ENCODE measurements at places on chromosomes 7 and 10.

DNA sequence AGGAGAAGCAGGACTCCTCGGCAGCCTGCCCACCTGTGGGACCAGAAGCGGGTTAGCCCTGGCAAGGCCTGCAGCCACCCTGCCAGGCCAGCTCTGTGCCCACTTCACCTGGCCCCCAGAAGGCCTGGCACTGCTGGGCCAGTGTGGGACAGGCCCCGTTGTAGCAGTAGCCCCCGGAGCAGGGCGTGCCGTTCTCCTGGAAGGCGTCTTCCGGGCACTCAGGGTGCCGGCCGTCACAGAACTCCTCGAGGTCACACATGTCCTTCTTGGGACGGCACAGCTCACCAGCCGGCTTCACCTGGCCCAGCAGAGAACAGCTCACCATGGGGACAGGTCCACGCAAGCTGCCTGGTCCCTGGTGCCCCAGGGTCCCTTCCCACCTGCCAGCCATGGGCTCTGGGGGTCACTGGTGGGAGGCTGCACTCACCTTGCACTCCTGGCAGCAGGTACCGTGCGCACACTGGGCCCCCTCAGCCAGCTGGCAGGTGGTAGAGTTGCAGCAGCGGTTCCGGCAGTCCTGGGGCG is 5.8 kb downstream of the ADAM8 start:
- no peak for DNase-seq
- no peaks in the 10 kb centered on the region for H3K4me1 ChIP-seq
- no peak overlapping the region for H3K4me3 ChIP-seq
- no peaks in the 10 kb centered on the region for H3K27me3 ChIP-seq

- no peaks in the 10 kb centered on the region for H3K4me1 ChIP-seq
- H3K4me3 ChIP-seq = no peak overlapping the region
- H3K36me3 ChIP-seq = no peaks in the 10 kb centered on the region
- no peak for DNase-seq
Observed at GRCh38 chr7:101496017-101496416, 133.1 kb downstream of the MYL10 start.

GRCh38 chr7:142749218-142749993 is at the start of gene PRSS1:
TSS of gene PRSS1 (plus strand) at chr7:142749472. CDS start at chr7:142749485, 13 bp downstream.
- peak; percentile 84 for DNase-seq
- H3K36me3 ChIP-seq = no peaks in the 10 kb centered on the region
- H3K4me1 ChIP-seq = peaks cover 7% of the 10 kb centered on the region
- H3K27me3 ChIP-seq = no peaks in the 10 kb centered on the region
- peak within 1 kb of the TSS; percentile 39 for H3K4me3 ChIP-seq

GRCh38 chr7:66899552-66900280 is 21.3 kb upstream of the TMEM248 start:
- H3K4me3 ChIP-seq = no peak overlapping the region
- no peaks in the 10 kb centered on the region for H3K27me3 ChIP-seq
- H3K4me1 ChIP-seq = no peaks in the 10 kb centered on the region
- DNase-seq = no peak
- H3K27ac ChIP-seq = no peak overlapping the region

DNA sequence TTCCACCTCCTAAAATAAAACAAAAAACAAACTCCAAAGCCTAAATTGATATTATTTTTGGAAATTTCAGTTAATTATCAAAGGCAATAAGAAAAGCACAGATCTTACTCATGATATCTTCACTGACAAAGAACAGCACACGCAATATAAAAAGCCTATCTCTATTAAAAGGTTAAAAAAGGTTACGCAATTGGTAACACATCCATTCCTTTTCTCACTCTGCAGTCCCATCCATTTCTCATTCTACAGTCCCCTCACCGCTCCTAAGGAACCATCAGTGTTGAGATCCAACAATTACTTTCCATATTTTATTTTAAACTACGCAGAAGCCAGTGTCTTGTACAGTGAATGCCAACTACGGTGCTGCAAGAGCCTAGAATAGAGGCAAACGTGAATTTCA is 1.3 kb downstream of the SEC61G start:
- peak overlapping the region; percentile 99 for H3K4me3 ChIP-seq
- H3K36me3 ChIP-seq = peaks cover 7% of the 10 kb centered on the region
- H3K4me1 ChIP-seq = no peaks in the 10 kb centered on the region
- no peak for DNase-seq
- no peaks in the 10 kb centered on the region for H3K27me3 ChIP-seq

DNA sequence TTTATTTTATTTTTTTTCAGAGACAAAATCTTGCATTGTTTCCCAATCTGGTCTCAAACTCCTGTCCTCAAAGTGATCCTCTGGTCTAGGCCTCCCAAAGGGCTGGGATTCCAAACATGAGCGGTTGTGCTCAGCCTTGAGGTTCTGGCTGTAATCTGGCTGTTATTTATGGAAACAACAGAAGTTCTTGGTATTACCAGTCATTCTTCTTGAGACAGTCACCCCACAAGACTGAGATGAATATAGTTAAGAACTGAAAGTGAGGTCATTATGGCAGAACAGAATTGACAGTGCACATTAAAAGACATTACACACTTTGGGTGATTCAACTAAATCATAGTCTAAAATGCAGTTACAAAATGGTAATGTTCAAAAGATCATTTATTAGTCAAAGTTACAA is 719.5 kb downstream of the ZWINT start:
- DNase-seq = no peak
- no peak overlapping the region for H3K4me3 ChIP-seq
- no peaks in the 10 kb centered on the region for H3K27me3 ChIP-seq

- no peaks in the 10 kb centered on the region for H3K36me3 ChIP-seq
- H3K4me3 ChIP-seq = no peak overlapping the region
- no peak for DNase-seq
- H3K27ac ChIP-seq = no peak overlapping the region
- no peaks in the 10 kb centered on the region for H3K27me3 ChIP-seq
Observed at GRCh38 chr7:108585843-108586242, 16.2 kb downstream of the DNAJB9 start.
